ENCODE measurements at places on chromosomes 6 and 20. TPM values are rescaled to one million over a fixed set of nuclear protein-coding genes. Genes with fewer than 3 reads are reported as not detected.

The OR2H2 gene
- not detected for total RNA-seq

The PPIL6 gene
- total RNA-seq = 2.2 TPM

GRCh38 chr20:4869290-4870193 lies 131.8 kb downstream of the SLC23A2 start:
- H3K27me3 ChIP-seq = no peaks in the 10 kb centered on the region
- H3K4me1 ChIP-seq = peaks cover 5% of the 10 kb centered on the region
- no peak overlapping the region for H3K4me3 ChIP-seq

GRCh38 chr6:138814179-138814834 lies 18.4 kb downstream of the ECT2L start:
- no peak for DNase-seq
- H3K27me3 ChIP-seq = no peaks in the 10 kb centered on the region
- no peaks in the 10 kb centered on the region for H3K36me3 ChIP-seq

- no peaks in the 10 kb centered on the region for H3K27me3 ChIP-seq
- H3K4me3 ChIP-seq = no peak overlapping the region
- no peaks in the 10 kb centered on the region for H3K36me3 ChIP-seq
- no peak overlapping the region for H3K27ac ChIP-seq
- H3K4me1 ChIP-seq = no peaks in the 10 kb centered on the region
- DNase-seq = no peak
Measured at GRCh38 chr6:134706153-134706552, 243.7 kb downstream of the ALDH8A1 start.

GRCh38 chr6:150672800-150673199 lies 73.1 kb downstream of the PLEKHG1 start:
- H3K36me3 ChIP-seq = no peaks in the 10 kb centered on the region
- no peaks in the 10 kb centered on the region for H3K27me3 ChIP-seq
- H3K4me1 ChIP-seq = peaks cover 31% of the 10 kb centered on the region
- H3K4me3 ChIP-seq = no peak overlapping the region

GRCh38 chr6:43933148-43933885 lies 163.3 kb downstream of the VEGFA start:
- DNase-seq = no peak
- H3K36me3 ChIP-seq = no peaks in the 10 kb centered on the region
- H3K27me3 ChIP-seq = no peaks in the 10 kb centered on the region
- H3K27ac ChIP-seq = peak overlapping the region; percentile 65

- H3K36me3 ChIP-seq = no peaks in the 10 kb centered on the region
- H3K27me3 ChIP-seq = peaks cover 7% of the 10 kb centered on the region
- H3K4me1 ChIP-seq = no peaks in the 10 kb centered on the region
- no peak overlapping the region for H3K27ac ChIP-seq
- no peak overlapping the region for H3K4me3 ChIP-seq
- DNase-seq = no peak
Measured at GRCh38 chr20:63047267-63047666, 40.5 kb upstream of the BHLHE23 start.

DNA sequence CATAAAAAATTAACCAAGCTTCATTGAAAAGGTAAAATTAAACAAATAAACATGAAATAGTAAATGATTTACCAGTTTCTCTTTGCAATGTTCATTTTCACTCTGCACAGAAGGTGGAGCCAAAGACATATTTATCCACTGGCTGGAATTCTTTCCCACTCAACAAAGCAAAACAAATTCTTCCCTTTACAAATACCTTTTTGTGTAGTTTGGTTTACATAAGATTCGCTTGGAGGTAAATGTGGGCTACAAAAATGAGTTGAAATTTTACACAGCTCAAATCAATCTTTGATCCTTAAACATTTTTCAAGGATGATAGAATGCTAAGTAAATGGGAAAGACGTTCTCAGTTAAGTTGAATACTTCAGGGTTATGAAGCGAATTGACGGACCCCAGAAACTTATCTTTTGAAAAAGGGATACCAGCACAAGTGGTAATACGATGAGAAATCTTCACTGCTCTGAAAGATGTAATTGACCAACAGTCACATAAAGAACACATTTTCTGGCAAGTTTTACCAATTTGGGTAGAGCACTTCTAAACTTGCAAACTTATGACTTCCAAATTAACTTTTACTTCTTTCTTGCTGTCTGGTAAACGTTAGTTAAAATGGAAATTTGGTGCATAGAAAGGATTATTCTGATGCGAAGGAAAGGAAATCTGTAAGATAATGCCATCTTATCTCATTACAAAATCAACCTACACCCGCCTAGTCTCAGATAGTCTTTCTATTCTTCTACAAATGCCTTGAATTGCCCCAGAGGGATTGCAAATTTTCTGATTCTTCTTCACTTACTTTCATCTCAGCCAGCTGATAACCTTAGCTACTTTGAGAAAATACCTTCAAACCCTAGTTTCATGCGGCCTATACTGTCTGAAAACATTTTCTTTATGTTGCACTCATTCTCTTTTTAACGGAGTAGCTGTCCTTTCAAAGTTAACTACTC lies 4.7 kb upstream of the GJA1 start:
- no peaks in the 10 kb centered on the region for H3K36me3 ChIP-seq
- no peaks in the 10 kb centered on the region for H3K4me1 ChIP-seq
- DNase-seq = no peak
- H3K27ac ChIP-seq = no peak overlapping the region
- H3K27me3 ChIP-seq = no peaks in the 10 kb centered on the region

DNA sequence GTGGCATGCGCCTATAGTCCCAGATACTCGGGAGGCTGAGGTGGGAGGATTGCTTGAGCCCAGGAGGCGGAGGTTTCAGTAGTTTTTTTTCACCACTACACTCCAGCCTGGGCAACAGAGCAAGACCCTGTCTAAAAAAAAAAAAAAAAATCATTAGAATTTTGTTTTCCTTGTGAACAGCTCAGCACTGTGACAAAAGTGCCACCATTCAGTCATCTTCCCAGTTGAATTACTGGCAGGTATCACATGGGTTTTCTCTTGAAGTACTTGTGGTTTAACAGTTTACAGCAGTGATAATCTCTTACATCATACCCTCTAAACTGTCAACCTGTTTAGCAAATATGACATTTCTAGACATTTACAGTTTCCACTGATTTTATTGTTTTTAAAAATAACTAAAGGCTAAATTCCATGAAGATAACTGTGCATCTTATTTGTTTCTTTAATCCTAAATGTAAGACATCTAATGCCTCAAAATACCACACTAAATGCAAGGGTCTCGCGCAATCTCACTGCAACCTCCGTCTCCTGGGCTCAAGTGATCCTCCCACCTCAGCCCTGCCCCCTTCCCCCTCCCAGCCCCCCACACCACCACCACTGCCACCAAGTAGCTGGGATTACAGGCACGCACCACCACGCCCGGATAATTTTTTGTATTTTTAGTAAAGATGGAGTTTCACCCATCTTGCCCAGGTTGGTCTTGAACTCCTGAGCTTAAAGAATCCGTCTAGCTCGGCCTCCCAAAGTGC lies 7.0 kb downstream of the TRPC4AP start:
- no peaks in the 10 kb centered on the region for H3K27me3 ChIP-seq
- no peak for DNase-seq
- H3K4me1 ChIP-seq = peaks cover 61% of the 10 kb centered on the region
- peaks cover 5% of the 10 kb centered on the region for H3K36me3 ChIP-seq

GRCh38 chr20:31859266-31859997 lies 10.9 kb downstream of the DUSP15 start:
- no peak overlapping the region for H3K27ac ChIP-seq
- DNase-seq = no peak
- peaks cover 25% of the 10 kb centered on the region for H3K4me1 ChIP-seq
- H3K4me3 ChIP-seq = no peak overlapping the region

DNA sequence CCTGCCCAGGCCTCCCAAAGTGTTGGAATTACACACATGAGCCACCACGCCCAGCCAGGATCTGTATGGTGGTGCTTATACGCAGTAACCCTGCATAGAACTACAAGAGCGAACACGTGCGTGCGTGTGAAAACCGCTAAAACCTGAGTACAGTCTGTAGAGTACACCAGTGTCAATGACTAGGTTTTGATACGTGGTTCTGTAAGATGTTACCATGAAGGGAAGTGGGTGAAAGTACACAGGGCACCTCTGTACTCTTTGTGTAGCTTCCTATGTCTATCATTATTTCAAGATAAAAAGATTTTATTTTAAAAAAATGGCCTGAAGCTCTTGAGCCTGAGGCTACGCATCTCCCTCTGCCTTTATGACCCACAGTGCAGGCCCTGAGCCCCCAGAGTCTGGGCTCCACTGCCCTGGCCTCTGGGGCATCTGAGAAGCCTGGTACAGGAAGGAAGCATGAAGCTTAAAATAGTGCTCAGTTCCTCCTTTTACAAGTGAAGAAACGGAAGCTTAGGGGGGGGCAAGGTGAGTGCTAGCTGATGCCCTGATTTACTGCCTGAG lies 21.6 kb downstream of the LY86 start:
- H3K27me3 ChIP-seq = no peaks in the 10 kb centered on the region
- no peaks in the 10 kb centered on the region for H3K36me3 ChIP-seq
- H3K4me1 ChIP-seq = no peaks in the 10 kb centered on the region
- no peak overlapping the region for H3K27ac ChIP-seq
- no peak for DNase-seq
- H3K4me3 ChIP-seq = no peak overlapping the region

DNA sequence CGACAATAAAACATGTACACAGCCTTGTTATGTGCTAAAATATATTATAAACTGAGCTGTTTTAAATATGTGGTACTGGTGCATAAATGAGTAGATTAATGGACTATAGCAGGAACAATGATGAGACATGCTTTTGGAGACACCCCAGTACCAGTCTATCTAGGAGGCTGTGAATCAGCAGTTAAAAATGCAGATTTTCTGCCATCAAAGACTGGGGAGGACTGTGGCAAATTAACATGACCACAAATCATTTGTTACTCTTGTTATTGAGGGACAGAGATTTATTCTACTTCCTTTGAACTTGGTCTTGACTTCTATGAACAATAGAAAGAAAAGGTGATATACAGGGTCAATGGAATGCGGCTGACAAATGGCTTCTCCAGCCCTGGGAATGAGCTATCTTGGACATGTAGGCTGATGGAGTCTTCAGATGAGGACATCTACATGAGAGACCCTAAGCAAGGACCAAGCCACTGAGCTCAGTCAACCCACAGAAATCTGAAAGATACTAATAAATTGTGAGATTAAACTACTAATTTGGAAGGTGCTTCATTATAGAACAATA lies 551.7 kb upstream of the GJE1 start:
- no peak for DNase-seq
- no peaks in the 10 kb centered on the region for H3K27me3 ChIP-seq
- no peaks in the 10 kb centered on the region for H3K36me3 ChIP-seq
- H3K27ac ChIP-seq = no peak overlapping the region

DNA sequence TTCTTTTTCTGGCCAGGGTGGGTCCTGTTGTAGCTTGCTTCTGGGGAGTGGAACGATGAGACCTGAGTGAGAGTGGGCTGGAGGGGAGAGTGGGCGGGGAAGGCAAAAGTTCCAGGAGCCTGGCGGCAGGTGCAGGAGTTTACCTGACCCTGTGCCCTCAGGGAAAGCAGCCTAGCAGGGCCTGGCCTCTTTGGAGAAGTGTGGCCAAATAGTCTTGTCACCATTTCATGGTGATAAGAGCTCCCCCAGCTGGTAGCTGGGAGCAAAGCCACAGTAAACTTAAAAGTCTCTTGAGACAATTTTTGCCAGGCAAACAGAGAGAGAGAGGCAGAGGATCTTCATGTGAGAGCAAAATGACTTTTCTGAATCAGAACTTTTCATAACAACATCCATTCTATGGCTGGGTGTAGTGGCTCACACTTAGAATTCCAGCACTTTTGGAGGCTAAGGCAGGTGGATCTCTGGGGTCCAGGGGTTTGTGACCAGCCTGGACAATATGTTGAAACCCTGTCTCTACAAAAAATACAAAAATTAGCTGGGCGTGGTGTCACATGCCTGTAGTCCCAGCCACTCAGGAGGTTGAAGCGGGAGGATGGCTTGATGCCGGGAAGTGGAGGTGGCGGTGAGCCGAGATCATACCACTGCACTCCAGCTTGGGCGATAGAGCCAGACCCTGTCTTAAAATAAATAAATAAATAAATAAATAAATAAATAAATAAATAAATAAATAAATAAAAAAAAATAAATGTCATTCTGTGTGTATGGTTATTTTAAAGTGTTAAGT lies 161.8 kb upstream of the SCGN start:
- H3K27ac ChIP-seq = no peak overlapping the region
- H3K4me1 ChIP-seq = peaks cover 8% of the 10 kb centered on the region
- no peaks in the 10 kb centered on the region for H3K27me3 ChIP-seq
- H3K36me3 ChIP-seq = no peaks in the 10 kb centered on the region
- no peak for DNase-seq

DNA sequence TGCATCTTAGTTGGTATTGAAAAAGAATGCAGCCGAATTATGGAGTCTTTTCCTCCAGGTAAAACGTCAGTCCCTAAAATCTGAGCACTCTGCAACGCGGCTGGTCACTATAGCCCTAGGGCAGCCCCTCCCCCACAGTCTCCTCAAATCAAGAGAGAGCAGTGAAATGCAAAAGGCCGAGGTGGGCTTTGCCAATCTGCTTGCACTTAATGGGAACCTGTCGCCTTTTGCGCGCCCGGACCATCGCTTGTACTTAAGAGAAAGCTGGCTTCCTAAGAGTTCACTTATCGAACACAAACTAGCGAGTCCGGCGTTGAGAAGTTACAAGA lies 447 bp downstream of the MCM3 start:
- H3K4me1 ChIP-seq = peaks cover 13% of the 10 kb centered on the region
- H3K4me3 ChIP-seq = peak overlapping the region; percentile 92
- peaks cover 35% of the 10 kb centered on the region for H3K36me3 ChIP-seq

DNA sequence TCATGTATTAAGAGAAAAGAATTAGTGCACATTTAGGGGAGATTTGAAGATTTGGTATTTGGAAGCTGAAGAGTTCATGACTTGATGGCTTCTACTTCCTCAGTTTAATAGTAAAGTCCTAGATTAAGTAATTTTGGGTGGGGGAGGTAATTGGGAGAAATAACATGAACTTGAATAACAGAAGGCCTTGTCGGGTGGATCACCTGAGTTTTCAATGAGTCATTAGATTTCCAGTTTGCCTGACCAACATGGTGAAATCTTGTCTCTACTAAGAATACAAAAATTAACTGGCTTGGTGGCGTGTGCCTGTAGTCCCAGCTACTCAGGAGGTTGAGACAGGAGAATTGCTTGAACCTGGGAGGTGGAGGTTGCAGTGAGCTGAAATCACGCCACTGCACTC lies 181.0 kb downstream of the GJA1 start:
- no peaks in the 10 kb centered on the region for H3K4me1 ChIP-seq
- no peaks in the 10 kb centered on the region for H3K27me3 ChIP-seq
- no peak overlapping the region for H3K4me3 ChIP-seq

- H3K4me1 ChIP-seq = no peaks in the 10 kb centered on the region
- no peak overlapping the region for H3K4me3 ChIP-seq
- no peaks in the 10 kb centered on the region for H3K36me3 ChIP-seq
- DNase-seq = no peak
Measured at GRCh38 chr20:39282619-39283092, 320.5 kb downstream of the DHX35 start.

DNA sequence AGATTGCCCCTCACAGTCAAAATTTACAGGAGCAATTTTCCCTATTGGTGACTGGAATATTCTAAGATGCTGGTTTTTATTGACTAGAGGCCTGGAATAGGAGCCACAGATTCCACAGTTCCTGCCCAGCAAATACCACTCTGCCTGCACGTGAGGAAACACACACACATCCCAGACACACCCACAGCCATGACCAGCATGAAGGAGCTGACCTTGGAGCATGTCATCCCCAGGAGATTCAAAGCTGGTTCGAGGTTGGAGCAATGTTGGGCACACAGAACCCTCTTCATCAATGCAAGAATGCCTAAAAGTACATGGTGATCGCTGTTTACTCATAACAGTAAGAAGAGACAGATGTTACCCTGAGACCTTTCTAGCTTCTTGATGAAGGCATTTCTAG lies 244.6 kb upstream of the FOXQ1 start:
- no peaks in the 10 kb centered on the region for H3K36me3 ChIP-seq
- peaks cover 19% of the 10 kb centered on the region for H3K4me1 ChIP-seq
- no peak overlapping the region for H3K4me3 ChIP-seq
